Activated naive CD4-positive, alpha-beta T cell treated with anti-CD3 and anti-CD28 coated beads, Interleukin-2, amount 50 U/mL, for 16 hours (primary cell): ENCODE measurements at places on chromosomes 12 and 14.

DNA sequence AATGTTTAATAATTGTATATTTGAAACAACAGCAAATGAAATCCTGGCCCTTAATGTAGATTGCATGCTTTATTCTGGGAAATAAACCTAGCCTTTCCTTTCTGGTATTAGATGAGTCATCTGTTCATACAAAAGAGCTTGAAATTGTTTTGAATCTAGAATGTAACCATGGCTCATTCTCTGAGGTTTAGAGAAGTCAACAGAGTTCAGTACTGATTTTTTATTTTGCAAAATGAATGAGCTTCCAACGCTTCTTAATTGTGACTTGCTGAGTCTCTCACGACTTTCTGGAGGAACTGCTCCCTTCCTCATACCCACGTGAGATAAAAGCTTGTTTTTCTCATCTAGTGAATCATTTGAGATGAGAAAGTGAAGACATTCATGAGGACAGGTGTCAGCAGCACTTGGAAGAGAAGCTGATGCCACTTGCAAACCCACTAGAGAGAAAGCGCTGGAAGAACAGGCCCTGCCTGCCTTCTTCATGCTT, 509.6 kb downstream of the VRK1 start:
- DNase-seq, result peak; percentile 30

- no peak for DNase-seq
Observed at GRCh38 chr14:45426685-45427282, 173.8 kb upstream of the MIS18BP1 start.

- no peak for DNase-seq
Observed at GRCh38 chr12:107241411-107241810, 148.1 kb upstream of the CRY1 start.

DNA sequence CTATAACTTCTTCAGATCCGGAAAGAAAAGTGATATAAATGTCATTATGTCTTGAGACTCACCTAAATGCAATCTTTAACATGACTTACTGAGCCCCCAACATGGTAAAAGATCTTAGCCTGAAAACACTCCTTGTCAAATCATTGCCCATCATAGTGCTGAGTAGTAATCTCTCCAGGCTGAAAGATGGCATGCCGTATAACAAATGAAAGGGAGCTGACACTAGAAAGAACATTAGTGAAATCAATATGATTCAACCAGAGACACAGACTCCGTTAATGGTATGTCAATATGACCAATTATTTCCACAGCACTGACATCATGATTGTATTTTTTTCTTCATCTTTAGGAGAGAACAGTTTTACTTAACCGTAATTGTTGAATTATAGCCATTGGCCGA, 54.4 kb downstream of the BICD1 start:
- DNase-seq, result no peak

DNA sequence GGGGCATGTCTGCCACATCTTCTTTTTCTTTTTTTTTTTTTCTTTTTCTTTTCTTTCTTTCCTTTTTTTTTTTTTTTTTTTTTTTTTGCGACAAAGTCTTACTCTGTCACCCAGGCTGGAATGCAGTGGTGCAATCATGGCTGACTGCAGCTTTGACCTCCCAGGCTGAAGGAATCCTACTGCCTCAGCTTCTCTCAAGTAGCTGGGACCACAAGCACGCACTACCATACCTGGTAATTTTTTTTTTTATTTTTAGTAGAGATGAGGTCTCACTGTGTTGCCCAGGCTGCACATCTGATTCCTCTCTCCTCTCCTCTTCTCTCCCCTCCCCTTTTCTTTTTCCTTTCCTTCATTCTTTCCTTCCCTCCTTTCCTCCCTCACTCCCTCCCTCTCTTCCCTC, 18.5 kb downstream of the SLC15A5 start:
- no peak for DNase-seq

GRCh38 chr12:69240631-69240995, 1.2 kb downstream of the CPSF6 start:
- DNase-seq, result peak; percentile 44

DNA sequence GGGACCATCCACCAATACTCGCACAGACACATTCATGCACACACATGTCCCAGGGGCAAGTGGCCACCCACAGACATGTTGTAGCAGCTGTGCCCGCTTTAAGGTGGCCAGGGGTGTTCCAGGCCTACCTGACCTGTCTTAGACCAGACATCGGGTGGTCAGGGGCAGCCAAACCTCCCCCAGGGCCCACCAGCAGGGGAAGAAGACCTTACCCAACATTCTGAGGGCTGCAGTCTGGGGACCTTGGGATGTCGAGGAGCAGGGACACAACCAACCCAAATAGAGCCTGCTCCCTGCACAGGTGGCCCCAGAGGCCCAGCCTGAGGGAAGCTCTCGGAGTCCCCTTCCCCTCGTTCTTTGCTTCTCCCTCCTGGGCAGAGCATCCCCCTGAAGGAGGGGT, 1.7 kb upstream of the TMEM119 start:
- DNase-seq, result no peak
